ENCODE measurements at places on chromosomes 4 and X.

- DNase-seq, result no peak
These were observed 130.0 kb upstream of the MAP9 start for GRCh38 chr4:155506745-155507144.

GRCh38 chr4:16674082-16674481, 224.4 kb downstream of the LDB2 start:
- DNase-seq, result no peak

- peak; percentile 43 for DNase-seq
These were observed 534.4 kb downstream of the MID1IP1 start for GRCh38 chrX:39335513-39336235.

DNA sequence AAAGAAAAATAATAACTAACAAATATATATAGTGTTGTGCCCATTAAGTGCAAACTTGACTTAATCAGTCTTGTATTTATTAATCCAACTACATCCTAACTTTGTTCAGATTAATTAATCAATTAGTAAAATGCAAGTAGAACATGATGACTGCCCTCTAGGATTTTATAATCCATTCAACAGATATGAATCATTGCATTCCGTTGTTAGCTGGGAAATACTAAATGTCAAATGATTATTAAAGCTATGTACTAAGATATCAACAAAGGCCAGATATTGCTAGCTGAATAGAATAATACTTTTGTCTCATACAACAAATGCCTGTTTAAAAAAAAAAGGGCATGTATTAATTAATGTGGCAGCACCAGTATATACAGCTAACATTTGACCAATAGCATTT, 1366.3 kb downstream of the STIM2 start:
- no peak for DNase-seq

GRCh38 chr4:26227601-26228229, 93.1 kb upstream of the RBPJ start:
- no peak for DNase-seq

DNA sequence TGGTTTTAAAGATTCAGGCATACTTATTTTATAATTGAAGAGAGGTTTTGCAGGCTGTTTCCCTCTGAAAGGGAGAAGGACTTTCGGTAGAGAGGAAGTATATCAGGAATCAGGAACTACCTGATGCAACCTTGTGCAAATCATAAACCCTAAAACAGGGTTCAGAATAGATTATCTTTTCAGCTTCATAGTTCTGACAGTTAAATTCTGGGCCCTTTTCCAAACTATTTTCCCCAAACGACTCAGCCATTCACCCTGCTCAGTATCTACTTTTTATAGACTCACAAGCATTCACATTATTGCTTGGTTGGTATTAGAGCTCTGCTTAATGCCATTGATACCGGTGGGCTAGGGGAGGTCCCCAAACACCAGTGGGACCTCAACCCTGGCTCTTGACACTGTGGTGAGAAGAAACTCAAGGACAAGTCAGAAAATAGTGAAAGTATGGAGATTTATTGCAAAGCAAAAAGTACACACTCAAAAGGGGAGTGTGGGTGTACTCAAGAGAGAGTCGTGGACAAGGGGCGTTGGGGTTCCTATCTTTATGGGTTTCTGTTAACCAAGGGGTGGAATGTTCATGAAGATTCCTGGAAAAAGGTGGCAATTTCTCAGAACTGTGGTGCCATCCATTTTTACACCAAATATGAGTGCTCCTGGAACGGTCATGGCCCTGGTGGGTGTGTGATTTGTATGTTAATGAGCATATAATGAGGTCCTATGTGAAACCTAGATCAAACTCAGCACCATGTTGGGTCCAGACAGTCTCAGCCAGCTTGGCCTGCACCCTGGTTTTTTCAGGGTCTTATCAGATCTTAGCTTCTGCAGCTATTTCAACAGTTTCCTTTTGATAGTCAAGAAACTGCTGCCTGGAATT, 238.3 kb downstream of the DCLK2 start:
- DNase-seq, result no peak

- DNase-seq, result no peak
These were observed 541.5 kb downstream of the PCDH7 start for GRCh38 chr4:31261632-31262031.

DNA sequence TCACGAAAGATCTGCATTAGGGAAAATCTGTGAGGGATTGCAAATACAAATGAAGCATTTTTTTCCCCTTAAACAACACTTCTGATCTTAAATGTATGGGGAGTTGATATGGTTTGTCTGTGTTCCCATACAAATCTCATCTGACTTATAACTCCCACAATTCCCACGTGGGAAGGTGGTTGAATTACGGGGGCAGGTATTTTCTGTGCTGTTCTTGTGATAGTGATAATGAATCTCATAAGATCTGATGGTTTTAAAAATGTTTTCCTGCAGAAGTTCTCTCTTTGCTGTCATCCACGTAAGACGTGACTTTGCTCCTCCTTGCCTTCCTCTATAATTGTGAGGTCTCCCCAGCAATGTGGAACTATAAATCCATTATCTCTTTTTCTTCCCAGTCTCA, 107.4 kb upstream of the KCNIP4 start:
- DNase-seq, result no peak

- DNase-seq, result no peak
These were observed 30.3 kb upstream of the PSAPL1 start for GRCh38 chr4:7465017-7465416.

GRCh38 chr4:177128306-177128705, 181.4 kb upstream of the NEIL3 start:
- no peak for DNase-seq

GRCh38 chrX:71162981-71163380, 18.3 kb downstream of the NLGN3 start:
- no peak for DNase-seq

DNA sequence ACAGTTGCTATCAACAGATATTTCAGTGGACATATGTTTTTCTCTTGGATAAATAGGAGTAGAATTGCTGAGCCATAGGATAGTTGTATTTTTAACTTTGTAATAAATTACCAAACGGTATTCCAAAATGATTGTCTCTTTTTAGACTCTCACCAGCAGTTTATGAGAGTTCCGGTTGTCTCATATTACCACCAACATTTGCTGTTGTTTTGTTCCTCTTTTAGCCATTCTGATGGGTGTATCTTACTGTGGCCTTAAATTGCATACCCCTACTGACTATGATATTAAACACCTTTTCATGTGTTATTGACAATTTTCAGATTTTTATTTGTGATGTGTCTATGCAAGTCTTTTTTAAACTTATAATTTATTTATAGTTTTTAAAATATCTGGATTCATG, 39.7 kb downstream of the SNX25 start:
- DNase-seq, result no peak

DNA sequence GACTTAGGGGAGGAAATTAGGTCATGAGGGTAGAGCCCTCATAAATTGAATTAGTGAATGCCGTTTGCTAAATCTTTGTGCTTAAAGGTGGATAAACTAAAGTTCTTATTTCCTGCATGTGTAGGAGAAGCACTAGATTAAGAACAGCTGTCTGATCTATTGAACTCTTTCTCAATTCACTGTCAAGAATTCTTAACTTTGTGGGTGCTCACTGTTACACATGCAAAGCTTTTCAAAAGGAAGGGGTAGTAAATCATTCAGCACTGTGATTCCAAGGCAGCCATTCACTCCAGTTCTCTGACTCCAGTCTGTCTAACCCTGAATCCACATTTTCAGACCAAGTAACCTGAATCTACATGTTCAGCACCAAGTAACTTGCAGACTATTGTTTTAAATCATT, 1520.1 kb downstream of the PCDH18 start:
- no peak for DNase-seq

DNA sequence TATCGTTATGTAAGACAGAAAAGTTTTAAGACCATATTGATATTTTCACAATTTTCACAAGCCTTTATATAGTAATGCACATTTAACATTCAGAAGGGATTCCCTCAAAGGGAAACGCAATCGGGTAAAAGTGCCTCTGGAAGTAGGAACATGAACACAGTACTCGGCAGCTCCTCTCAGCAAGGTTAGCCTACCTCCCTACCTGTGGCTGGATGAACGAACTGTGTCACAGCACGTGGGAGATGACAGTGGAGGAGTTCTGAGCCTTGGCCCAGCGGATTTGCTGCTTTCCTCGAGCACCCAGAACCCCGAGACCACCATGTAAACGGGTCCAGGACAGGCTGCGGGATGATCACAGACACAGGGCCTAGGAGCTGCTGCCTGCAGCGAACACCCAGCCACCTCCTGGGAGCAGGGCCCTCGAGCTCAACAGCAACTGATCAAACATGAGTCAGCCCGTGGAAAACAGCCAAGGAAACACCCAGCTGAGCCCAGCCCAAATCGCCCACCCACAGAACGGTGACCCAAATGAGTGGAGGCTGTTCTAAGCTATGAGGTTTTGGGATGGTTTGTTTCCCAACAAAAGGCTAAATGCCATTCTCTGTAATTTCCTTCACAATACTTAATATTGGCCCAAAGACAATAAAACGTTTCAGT, 30.4 kb downstream of the FAT1 start:
- no peak for DNase-seq

- no peak for DNase-seq
These were observed 4.2 kb downstream of the PRDM8 start for GRCh38 chr4:80201252-80202151.

DNA sequence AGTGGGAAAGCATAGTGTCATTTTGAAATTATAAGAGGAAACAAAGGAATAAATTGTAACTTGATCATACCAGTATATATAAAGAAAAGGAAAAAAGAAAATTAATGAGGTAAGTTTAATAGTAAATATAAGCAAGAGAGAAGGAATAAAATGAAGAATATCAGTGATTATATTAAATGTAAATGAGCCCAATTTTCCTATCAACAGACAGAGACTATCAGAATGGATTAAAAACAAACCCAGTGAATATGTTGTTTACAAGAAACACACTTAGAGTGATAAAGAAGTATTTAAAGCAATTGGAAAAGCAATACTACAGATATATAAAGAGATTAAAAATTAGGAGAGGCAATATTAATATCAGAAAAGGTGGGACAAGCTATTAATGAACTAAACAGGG, 28.8 kb upstream of the RHOH start:
- DNase-seq, result no peak

DNA sequence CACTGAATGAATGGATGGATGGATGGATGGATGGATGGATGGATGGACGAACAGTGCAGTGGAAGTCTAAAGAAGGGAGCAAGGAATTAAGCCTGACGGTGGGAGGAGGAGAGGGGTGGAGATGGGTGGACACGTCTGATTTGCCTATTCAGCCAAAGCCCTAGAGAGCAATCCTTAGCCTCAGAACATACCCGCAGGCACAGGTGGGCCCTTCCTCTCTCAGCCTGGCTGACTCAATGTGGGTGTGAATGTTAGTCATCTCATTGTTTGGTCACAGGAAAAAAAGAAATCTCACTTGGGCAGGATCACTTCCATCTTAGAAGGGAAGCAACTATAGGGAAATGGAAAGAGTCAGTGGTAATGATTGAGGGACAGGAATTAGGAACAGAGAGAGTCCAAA, 165.9 kb downstream of the PJA1 start:
- DNase-seq, result no peak

GRCh38 chr4:119233750-119234149, 21.2 kb downstream of the USP53 start:
- DNase-seq, result no peak

DNA sequence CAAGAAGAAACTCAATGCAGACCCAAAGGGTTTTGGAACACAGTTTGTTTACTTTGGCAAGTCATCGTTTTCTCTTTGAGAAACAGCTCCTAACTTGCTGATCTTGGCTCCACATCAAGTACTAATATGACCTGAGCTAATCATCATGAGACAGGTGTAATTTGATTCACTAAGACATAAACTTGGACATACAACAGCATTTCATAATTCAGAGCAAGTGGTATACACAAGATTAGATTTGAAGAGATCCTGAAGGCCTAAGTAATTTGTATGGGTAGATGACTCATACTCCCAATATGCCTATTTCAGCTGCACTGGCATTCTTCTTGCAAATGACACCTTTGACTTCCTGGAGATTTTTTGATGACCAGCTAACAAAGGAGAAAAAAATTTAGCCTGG, 1521.7 kb downstream of the RPA4 start:
- no peak for DNase-seq
